ENCODE measurements at places on chromosomes 6 and 20. TPM values are rescaled to one million over a fixed set of nuclear protein-coding genes. Genes with fewer than 3 reads are reported as not detected.
A peak's percentile ranks its signal among the peaks of the same experiment; 100 is the strongest.

DNA sequence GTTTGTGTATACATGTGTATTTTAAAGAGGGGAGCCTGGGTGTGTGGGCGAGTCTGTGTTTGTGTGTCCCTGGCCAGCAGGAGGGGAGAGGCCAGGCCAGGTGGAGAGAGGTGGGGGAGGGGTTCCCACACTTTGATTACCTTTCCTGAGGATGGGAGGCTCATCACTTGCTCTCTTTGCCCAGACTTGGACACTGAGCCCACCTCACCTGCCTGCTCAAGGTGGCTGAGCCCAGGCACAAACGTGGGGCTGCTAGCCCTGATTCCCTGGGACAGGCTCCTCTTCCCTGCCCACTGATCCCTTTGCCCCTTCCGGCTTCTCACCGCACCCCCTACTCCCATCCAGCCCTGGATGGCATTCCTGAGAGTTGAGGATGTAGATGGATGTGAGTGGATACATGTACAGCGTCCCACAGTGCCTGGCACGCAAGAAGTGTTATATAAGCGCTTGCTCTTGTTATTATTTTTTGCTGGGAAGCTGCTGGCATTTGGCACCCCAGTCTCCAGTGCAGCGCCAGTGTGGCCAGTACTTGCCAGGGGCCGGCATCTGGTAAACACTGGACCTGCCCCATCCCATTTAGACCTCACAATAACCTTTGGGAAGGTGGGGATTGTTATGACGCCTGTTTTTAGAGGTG is 2.7 kb downstream of the CEBPB start:
- H3K4me1 ChIP-seq: peaks cover 28% of the 10 kb centered on the region
- peak overlapping the region; percentile 71 for H3K4me3 ChIP-seq

DNA sequence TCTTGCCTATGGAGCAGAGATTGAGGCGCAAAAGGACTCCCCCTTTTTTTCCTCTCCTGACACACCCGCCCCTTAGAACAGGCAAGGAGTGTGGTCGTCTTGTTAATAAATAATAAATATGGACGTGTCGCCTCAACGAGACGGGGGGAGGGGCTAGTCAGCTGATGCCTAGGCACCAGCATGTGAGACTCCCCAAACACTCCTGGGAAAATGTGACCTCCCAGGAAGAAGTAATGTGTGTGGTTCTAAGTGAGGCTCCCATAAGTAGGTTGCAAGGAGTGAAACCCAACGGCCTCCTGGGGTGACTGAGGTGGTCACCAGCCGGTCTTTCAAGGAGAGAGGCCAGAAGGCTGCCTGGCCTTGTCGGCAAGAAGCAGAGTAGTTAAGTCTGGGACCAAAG is 1.1 kb upstream of the FAXC start:
- peak overlapping the region; percentile 66 for H3K4me3 ChIP-seq
- peak; percentile 60 for DNase-seq
- H3K4me1 ChIP-seq: peaks cover 5% of the 10 kb centered on the region
- H3K36me3 ChIP-seq: no peaks in the 10 kb centered on the region
- no peaks in the 10 kb centered on the region for H3K27me3 ChIP-seq
- H3K27ac ChIP-seq: no peak overlapping the region

DNA sequence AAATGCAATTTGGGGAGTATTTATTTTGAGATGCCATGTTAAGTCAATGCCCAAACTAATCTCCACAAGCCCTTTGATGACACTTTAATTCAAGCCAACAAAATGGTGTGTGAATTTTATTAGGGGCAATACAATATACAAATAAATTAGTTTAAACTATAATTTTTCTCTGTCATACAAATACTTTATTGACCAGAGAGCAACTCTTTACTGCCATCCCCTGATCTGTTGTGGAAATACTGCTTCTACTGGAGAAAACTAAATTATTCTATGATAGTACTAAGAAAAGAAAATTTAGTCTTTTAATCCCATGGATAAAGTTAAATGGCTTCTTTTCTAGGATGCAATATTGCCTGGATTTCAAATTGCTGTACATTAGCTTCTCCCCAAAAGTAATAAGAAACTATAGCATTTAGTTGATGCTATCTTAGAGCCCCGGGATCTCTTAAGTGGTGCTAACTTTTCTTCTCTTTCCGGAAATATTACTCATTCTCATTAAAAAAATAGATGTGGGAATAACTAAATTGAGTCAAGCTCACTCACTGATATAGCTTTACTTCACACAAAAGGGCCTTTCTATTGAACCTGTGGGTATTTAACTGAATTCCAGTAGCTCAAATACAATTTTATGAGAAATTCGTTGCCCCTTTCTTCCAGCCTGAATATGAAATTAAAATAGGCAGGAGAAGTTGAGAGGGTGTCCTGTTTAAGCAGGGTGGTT is 49.2 kb downstream of the SMPDL3A start:
- H3K27me3 ChIP-seq: no peaks in the 10 kb centered on the region
- DNase-seq: no peak
- H3K4me1 ChIP-seq: no peaks in the 10 kb centered on the region
- no peak overlapping the region for H3K4me3 ChIP-seq
- no peak overlapping the region for H3K27ac ChIP-seq
- no peaks in the 10 kb centered on the region for H3K36me3 ChIP-seq

DNA sequence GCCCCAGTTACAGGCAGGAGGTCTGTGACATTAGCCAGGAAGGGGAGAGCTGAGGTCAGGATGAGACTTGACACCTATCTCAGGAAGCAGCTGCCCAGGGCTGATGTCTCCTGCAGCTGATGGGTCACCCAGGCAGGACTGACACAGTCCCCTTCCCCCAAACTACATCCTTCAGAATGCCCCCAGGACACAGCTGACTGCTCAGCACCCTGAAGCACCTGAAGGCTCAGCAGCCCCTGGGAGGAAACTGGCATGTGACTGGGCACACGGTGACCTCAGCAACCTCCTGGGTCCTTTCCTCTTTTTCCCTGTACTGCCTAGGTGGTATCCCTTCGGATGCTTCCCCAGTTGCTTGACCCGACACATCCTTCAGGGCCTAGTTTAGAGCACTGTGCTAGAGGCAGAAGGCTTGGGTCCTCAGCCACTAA is 1.9 kb downstream of the SDC4 start:
- H3K4me1 ChIP-seq: peaks cover 59% of the 10 kb centered on the region
- H3K36me3 ChIP-seq: no peaks in the 10 kb centered on the region
- peak overlapping the region; percentile 92 for H3K27ac ChIP-seq
- no peaks in the 10 kb centered on the region for H3K27me3 ChIP-seq

The TREM2 gene
- total RNA-seq: 43.3 TPM

- peak within 1 kb of the TSS; percentile 95 for H3K27ac ChIP-seq
- H3K4me3 ChIP-seq: peak within 1 kb of the TSS; percentile 79
- H3K36me3 ChIP-seq: no peaks in the 10 kb centered on the region
- peak; percentile 97 for DNase-seq
Observed at GRCh38 chr6:122471107-122472021, at the start of gene SERINC1. Gene SERINC1, minus strand, starts transcription at chr6:122471807. Its CDS starts 70 bp downstream, at chr6:122471737.

The RPS6KA2 gene
- 233 TPM for total RNA-seq

DNA sequence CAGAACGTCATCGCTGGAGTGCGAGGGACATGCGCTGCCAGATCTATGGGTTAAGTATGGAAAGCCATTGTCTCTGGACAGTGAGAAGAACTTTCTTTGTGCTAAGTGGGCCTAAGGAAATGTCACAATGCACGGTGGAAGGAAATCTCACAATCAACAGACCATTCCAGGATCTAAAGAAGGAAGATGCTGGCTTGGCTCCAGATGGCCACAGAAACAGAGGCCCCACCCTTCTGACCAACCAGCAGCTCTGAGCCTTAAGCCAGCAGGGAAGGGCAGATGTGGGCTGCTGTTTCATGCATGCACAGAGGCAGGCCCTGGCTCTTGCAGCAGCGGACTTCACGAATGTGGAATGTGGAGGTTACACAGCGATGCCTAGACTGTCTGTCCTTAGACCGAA is 156.3 kb downstream of the SOBP start:
- no peaks in the 10 kb centered on the region for H3K36me3 ChIP-seq
- H3K27me3 ChIP-seq: no peaks in the 10 kb centered on the region
- DNase-seq: peak; percentile 58
- no peak overlapping the region for H3K27ac ChIP-seq
- peaks cover 26% of the 10 kb centered on the region for H3K4me1 ChIP-seq

- no peak for DNase-seq
- H3K4me1 ChIP-seq: no peaks in the 10 kb centered on the region
- H3K27me3 ChIP-seq: no peaks in the 10 kb centered on the region
Observed at GRCh38 chr6:122758927-122759334, 20.6 kb upstream of the FABP7 start.

- DNase-seq: no peak
- peak overlapping the region; percentile 50 for H3K4me3 ChIP-seq
- H3K4me1 ChIP-seq: peaks cover 9% of the 10 kb centered on the region
- H3K36me3 ChIP-seq: no peaks in the 10 kb centered on the region
- no peaks in the 10 kb centered on the region for H3K27me3 ChIP-seq
Observed at GRCh38 chr20:43667341-43668132, 623 bp downstream of the MYBL2 start.

The FGD2 gene
- total RNA-seq: 204 TPM

- no peak for DNase-seq
- H3K27me3 ChIP-seq: no peaks in the 10 kb centered on the region
- no peak overlapping the region for H3K4me3 ChIP-seq
- H3K4me1 ChIP-seq: no peaks in the 10 kb centered on the region
Observed at GRCh38 chr6:4308364-4308763, 173.0 kb upstream of the ECI2 start.

The SYCP2L gene
- 3.8 TPM for total RNA-seq

- H3K36me3 ChIP-seq: no peaks in the 10 kb centered on the region
- no peaks in the 10 kb centered on the region for H3K4me1 ChIP-seq
- no peak overlapping the region for H3K4me3 ChIP-seq
- DNase-seq: no peak
Observed at GRCh38 chr6:90251295-90251992, 45.2 kb downstream of the BACH2 start.

The DPPA5 gene
- total RNA-seq: not detected

The NKX2-2 gene
- not detected for total RNA-seq

- no peaks in the 10 kb centered on the region for H3K36me3 ChIP-seq
- peaks cover 3% of the 10 kb centered on the region for H3K27me3 ChIP-seq
- no peak for DNase-seq
- no peak overlapping the region for H3K27ac ChIP-seq
- H3K4me3 ChIP-seq: no peak overlapping the region
Observed at GRCh38 chr6:134315189-134315588, 2.7 kb downstream of the SGK1 start.

- no peaks in the 10 kb centered on the region for H3K27me3 ChIP-seq
- H3K4me1 ChIP-seq: peaks cover 8% of the 10 kb centered on the region
- H3K27ac ChIP-seq: no peak overlapping the region
- H3K36me3 ChIP-seq: no peaks in the 10 kb centered on the region
Observed at GRCh38 chr6:157847846-157848245, 24.8 kb downstream of the SNX9 start.

The GCNT2 gene
- 75.1 TPM for total RNA-seq

- no peak for DNase-seq
- H3K27ac ChIP-seq: no peak overlapping the region
- no peak overlapping the region for H3K4me3 ChIP-seq
- no peaks in the 10 kb centered on the region for H3K36me3 ChIP-seq
- no peaks in the 10 kb centered on the region for H3K4me1 ChIP-seq
Observed at GRCh38 chr6:105504706-105505105, 101.8 kb upstream of the PREP start.

The POM121L2 gene
- not detected for total RNA-seq

GRCh38 chr20:63490416-63490815 is 8.5 kb downstream of the EEF1A2 start:
- DNase-seq: peak; percentile 76
- H3K4me3 ChIP-seq: no peak overlapping the region
- no peaks in the 10 kb centered on the region for H3K4me1 ChIP-seq
- peaks cover 32% of the 10 kb centered on the region for H3K27me3 ChIP-seq

DNA sequence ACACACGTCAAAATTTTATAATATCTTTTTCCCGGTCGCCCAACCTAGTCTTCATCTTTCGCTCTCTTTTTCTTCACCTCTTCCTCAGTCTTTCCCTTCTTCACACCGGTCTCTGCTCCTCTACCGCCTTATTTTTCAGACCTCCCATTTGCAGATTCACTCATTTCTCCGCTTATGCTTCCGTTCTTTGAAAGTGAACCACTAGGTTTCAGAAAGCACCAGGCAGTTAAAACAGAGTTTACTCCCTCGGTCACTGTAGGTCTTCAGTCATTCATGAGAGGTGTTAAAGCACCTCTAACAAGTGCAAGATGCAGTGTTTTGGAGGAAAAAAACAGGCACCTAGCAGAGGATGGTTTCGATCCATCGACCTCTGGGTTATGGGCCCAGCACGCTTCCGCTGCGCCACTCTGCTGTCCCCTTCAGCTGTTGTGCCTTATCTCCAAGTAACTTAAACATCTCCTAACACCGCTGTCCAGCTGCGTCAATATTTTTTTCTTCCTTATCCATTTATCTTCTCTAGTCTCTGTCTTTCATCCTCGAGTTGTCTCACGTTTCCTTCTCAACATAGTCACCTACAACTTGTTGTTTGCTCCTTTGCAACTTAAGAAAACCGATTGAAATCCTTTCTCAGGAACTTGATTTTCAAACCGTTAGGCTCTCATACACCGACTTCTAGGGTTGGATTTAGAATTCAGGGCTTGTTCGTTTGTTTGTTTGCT is 119.7 kb upstream of the ZNF184 start:
- H3K4me1 ChIP-seq: no peaks in the 10 kb centered on the region
- H3K36me3 ChIP-seq: no peaks in the 10 kb centered on the region
- no peak overlapping the region for H3K27ac ChIP-seq
- H3K27me3 ChIP-seq: no peaks in the 10 kb centered on the region
- no peak for DNase-seq

- H3K36me3 ChIP-seq: no peaks in the 10 kb centered on the region
- H3K4me3 ChIP-seq: no peak overlapping the region
- H3K27ac ChIP-seq: no peak overlapping the region
- no peak for DNase-seq
- H3K4me1 ChIP-seq: no peaks in the 10 kb centered on the region
Observed at GRCh38 chr6:102981490-102982015, 1588.0 kb downstream of the GRIK2 start.

DNA sequence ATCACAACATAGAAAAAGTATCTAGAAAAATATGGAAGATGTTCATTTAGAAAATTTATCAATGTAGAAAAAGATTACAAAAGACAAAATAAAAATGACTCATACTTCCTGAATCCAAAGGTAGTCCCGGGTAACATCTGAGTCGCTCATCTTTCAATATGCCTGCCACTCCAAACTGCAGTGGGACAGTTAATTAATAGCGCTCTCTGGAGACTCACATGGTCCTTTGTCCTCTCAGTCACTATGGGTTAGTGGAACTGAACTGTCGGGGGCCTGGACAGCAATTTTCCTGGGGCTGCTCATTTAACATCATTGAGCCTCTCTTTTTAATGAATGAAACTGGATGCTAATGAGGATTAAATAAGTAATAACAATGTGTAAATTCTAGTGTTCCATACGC is 103.4 kb downstream of the MAP3K4 start:
- no peak overlapping the region for H3K27ac ChIP-seq
- peaks cover 87% of the 10 kb centered on the region for H3K36me3 ChIP-seq
- no peaks in the 10 kb centered on the region for H3K4me1 ChIP-seq
- no peak overlapping the region for H3K4me3 ChIP-seq
- no peaks in the 10 kb centered on the region for H3K27me3 ChIP-seq
- no peak for DNase-seq

DNA sequence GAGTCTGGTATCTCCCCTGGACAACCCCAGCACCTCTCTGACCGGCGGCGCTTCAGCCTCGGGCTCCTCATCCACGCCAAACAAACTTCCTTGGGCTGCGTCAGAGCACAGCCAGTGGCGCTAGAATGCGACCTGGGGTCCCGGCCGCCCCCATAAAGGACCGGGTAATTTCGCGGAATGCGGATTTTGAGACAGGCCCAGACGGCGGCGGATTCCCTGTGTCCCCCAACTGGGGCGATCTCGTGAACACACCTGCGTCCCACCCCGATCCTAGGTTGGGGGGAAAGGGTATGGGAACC is 1.6 kb downstream of the FOXP4 start:
- peaks cover 4% of the 10 kb centered on the region for H3K27me3 ChIP-seq
- H3K4me1 ChIP-seq: peaks cover 57% of the 10 kb centered on the region
- peaks cover 8% of the 10 kb centered on the region for H3K36me3 ChIP-seq
- H3K4me3 ChIP-seq: peak overlapping the region; percentile 78
